NCI-H1930 (cell line): ENCODE measurements at places on chromosomes 3 and 15.

GRCh38 chr3:146067048-146067447 is 93.9 kb downstream of the PLOD2 start:
- DNase-seq, result no peak

DNA sequence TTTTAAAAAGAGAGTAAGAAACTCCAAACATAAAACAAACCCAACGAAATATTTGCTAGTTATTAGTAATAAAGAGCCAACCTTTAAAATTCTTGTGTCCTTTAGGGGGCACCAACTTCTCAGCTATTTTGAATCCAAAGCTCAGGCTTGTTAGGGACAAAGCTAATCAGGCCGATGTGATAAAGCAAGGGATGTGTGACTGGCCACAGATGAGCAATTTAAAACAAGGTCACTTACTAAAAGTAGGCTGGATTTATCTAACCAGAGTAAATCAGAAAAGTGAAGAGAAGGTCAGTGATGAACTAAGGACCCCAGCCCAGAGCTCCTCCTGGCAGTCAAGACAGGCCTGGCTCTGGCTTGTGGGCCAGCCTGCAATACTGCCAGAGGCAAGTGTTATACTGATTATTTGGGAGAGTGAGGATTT is 108.5 kb downstream of the CYP19A1 start:
- DNase-seq, result no peak

DNA sequence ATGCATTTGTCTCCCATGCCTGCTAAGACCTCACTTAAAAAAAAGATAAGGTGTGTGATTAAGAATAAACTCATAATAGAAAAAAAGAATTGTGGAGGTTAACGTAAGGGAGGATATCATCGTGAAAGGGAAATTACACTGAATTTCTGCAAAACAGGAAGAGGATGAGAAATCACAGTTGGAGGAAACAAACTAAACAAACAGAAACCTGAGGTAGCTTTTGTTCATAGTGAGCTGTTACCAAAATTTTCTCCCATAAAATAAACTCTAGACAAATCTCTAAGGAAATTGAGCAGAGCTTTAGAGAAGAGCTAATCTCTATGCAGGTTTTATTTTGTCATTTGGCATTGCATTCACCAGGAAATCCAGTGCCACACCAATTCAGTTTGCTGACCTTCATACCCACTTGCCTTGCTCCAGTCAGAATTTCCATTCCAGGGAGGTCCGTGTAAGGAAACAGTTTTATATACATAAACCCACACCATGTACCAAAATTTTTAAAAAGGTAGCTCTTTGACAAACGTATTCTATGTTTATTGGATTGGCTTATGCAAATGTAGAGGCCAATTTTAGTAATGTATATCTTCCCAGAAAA is 231.2 kb downstream of the MBNL1 start:
- no peak for DNase-seq

DNA sequence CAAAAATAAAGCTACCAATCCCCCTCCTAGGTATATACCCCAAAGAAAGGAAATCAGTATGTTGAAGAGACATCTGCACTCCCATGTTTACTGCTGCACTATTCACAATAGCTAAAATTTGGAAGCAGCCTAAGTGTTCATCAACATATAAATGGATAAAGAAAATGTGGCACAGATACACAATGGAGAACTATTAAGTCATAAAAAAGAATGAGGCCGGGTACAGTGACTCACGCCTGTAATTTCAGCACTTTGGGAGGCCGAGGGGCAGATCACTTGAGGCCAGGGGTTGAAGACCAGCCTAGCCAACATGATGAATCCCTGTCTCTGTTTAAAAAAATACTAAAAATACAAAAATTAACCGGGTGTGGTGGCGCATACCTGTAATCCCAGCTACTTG is 10.0 kb upstream of the PTPN9 start:
- no peak for DNase-seq

- DNase-seq, result no peak
Measured at GRCh38 chr3:42589382-42590109, 1.1 kb upstream of the SS18L2 start.

DNA sequence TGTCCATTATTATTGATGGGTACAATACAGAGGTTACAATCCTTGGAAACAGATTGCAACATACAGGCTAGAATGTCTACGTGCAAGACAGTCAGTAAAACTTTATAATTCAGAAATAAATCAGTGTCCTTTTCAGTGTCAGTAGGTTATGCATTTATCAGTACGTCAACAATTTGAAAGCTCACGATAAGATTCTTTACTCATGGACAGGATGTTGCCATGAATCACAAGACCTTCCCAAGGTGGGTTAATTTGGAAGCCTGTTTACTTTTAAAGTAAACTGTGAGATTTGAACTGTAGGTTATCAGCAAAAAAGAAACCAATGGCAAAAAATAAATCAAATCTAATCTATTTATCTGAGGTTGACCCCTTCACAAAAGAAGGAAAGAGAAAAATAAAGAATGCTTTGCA is 243.9 kb upstream of the AGTR1 start:
- no peak for DNase-seq

GRCh38 chr15:97992823-97993222 is 32.3 kb downstream of the ARRDC4 start:
- no peak for DNase-seq

GRCh38 chr3:136194409-136195257 is 1.5 kb downstream of the MSL2 start:
- DNase-seq, result no peak

- no peak for DNase-seq
Measured at GRCh38 chr15:79898369-79898768, 1.6 kb upstream of the MTHFS start.

DNA sequence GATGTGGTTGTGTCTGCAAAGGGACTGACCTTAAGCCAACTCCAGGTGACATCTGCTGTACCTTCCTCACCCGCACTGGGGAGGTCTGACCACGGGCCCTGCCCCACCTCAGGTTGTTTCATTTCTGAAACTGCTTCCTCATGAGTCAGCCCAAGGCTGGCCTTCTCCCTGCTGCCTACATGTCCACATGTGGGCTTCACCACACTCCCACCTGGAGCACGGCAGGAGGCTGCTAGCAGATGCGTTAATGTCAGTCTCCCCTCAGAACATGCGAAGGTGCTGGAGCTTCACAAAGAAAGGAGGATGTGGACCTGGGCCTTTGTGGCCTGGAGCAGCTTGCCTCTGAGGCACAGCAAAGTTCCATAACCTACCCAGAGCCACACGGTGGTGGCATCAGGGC is 69.4 kb upstream of the PLXNA1 start:
- no peak for DNase-seq

GRCh38 chr3:53109891-53110771 is 20.1 kb downstream of the RFT1 start:
- no peak for DNase-seq

DNA sequence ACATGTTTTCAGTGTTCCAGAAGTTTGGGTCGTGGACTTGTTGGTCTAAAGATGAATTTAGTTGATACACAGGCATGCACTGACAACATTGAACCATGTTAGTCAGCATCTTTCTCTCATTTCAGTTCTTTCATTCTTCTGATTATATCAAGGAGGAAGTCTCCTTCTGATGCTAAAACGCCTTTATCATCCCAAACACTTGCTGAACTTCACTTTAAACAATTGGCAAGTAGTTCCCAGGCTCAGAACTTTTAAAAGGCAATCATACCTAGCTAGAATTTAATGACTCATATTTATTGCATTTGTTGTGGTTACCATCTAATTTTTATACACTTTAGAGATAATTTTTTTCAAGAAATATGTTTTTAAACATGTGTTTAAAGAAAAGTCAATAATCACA is 15.9 kb downstream of the LMCD1 start:
- DNase-seq, result no peak

GRCh38 chr3:123098426-123099330 is 31.9 kb downstream of the PDIA5 start:
- DNase-seq, result no peak

DNA sequence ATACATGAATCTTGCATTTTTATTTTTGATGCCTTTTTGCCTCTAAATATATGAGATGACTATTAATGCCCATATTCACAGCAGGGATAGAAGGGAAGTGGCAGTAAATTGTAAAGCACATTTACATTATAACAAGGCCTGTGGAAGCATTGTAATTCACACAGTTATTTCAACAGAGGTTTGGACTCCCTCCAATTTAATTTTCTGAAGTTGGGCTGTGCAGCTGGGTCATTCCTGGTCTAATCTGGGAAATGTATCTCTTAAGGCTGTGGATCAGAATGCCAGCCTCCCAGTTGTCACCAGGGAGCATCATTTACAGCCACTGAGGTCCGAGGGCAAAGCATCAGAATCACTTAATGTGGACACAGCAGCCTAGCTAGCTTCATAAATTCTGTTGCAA is 434.5 kb downstream of the MFSD1 start:
- no peak for DNase-seq

DNA sequence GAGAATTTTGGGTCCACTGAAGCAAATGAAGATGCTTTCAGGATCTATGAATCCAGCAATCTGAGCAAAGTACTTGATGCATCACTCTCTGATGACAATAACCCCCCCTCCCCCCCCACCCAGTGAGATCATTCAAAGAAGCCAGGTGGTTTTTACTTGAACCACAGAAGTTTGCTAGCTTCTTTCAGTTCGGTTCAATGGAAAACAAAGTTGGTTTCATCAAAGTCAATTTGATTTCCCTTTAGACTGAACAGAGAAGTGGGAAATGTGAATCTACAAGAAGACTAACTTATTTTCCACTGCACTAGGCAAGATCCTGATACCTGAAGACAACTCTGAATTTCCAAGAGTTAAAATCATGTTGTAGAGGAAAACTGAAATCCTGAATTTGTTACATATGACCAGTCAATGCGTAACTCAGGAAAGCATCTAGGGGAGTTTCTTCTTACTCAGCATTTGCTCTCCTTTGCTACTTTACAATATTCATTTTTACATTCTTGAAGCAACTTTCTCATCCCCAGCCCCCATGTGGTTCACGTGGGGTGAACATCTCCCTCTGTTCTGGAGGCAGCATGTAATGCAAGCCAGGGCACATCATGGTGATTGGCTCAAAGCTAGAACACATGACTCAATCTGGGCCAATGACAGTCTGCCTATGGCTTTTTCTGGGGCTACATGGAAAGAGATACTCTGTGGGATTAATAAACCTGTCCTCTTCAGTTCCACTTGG is 572.6 kb downstream of the FOXP1 start:
- DNase-seq, result no peak

DNA sequence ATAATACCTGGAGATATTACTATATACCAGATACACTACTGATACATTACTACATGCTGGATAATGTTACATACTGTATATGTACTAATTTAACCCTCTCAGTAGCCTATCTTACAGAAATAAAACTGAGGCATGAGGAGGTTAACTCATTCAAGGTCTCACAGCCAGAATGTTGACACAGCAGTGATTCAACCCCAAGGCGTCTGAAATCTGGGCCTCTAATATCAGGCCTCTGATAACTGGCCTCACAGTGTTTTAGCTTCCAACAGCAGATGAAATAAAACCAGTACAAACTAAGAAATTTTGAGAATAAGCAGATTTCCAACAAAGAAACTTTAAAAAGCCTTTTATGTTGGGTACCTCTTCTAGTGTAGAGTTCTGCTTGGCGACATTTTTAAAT is 23.4 kb downstream of the DZIP1L start:
- no peak for DNase-seq

- no peak for DNase-seq
Measured at GRCh38 chr15:71151081-71151480, 35.8 kb downstream of the THSD4 start.

DNA sequence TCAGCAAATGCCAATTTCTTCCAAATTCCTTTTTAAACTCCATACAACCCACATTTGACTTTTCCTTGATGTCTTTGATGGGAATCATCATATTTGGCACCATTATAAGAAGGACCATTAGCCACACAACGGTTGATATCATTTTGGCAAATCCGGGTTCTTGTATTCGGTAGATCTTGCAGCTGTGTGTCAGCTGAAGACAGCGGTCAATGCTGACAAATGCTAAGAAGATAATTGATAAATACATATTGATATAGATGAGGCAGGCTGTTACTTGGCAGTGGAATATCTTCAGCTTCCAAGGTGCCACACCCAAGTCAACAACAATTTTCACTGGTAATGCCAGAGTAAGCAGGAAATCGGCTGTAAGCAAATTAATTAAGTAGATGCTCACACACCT is 4.2 kb downstream of the GPR171 start:
- peak; percentile 8 for DNase-seq

GRCh38 chr15:83431521-83431920 is 15.6 kb upstream of the SH3GL3 start:
- no peak for DNase-seq

DNA sequence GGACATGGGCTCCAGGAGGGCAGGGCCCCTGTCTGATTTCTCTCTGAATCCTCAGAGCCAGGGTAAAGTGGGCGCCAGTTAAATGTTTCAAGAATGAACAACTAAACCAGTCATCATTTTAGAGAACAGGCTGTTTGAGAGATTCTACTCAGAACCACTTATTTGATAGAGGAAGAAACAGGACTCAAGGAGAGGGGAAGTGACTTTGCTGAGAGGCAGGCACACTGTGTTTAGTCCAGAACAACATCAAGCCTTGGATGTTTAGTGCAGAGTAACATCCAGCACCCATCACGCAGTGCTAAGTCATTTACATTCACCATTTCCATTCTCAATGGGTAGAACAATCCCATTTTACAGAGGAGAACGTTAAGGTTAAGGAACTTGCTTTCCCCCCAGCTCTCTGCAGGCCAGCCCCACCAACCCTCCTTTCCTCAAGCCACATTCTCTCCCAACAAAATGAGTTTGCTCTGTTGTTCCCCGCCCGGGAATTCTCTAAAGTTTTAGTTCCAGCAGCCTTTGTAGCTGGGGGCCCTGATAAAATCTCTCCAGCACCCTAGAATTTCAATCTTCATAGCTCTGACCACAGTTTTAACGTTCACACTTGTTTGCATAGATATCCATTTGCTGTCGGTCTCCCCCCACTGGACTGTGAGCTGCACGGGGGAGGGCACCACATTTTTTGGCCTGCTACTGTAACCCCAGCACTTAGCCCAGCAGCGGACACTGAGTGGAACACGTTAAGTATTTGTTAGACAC is 962 bp downstream of the NMNAT3 start:
- DNase-seq, result no peak

DNA sequence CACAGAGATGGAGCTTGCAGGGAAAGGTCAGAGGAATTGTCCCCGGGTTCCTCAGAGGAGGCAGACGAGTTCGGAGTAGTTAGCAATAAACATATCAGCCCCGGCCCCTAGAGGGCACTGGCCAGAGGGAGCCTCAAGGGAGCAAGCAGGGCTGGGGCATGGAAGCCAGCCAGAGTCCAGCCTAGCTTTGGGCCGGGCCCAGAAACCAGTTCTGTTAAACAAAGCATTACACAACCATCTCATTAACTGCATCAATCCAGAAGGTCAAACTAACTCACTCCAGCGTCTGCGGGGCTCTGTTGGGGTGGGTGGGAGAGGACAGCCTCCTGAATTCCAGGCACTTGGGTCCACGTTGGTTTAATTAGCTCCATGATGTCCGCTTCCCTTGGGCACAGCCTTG is 41.0 kb upstream of the IREB2 start:
- DNase-seq, result no peak

- DNase-seq, result no peak
Measured at GRCh38 chr3:81549831-81550230, 211.6 kb downstream of the GBE1 start.
